NCI-H2171 (cell line): ENCODE measurements at places on chromosomes 13 and 19.
A peak's percentile ranks its signal among the peaks of the same experiment; 100 is the strongest.

DNA sequence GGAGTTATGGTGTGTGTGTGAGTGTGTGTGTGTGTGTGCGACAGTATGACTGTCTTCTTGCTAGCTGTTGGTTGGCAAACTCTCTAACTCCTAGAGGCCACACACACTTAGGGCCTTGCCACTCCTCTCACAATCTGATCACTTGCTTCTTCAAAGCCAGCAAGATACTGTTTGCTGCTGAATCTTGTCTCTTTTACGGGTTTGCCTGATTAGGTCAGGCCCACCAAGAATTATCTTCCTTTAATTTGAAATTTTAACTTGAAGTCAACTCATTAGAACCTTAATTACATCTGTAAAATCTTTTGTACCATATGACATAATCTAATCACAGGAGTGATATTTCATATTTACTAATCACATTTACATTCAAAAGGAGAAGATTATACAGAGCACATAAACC is 359.2 kb upstream of the SGCG start:
- DNase-seq = no peak

GRCh38 chr19:29467824-29468401 is 57.9 kb upstream of the VSTM2B start:
- DNase-seq = peak; percentile 14

GRCh38 chr19:35115177-35115951 is at the start of gene FXYD3:
FXYD3 (plus strand) TSS chr19:35115823; CDS start chr19:35119377, 3,554 bp downstream.
- DNase-seq = no peak

- no peak for DNase-seq
These were observed 173.1 kb downstream of the ABCC4 start for GRCh38 chr13:95128045-95128643.

DNA sequence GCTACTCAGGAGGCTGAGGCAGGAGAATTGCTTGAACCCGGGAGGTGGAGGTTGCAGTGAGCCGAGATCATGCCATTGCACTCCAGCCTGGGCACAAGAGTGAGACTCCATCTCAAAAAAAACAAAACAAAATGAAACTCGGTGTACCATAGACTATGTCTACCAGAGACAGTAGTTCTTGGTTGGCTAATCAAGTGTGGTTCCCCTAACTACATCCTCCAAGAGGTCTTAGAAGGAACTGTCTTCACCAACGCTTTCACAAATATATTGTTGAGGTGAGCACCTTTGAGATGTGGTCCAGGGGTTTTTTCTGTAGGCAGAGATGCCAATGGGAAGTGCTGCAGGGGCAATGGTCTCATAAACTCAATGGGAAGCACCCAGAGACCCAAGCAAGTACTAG is 48.0 kb downstream of the RFC3 start:
- no peak for DNase-seq

GRCh38 chr19:56959205-56959604 is 118.7 kb upstream of the PEG3 start:
- no peak for DNase-seq

GRCh38 chr19:42089191-42089750 is 13.3 kb downstream of the ZNF574 start:
- no peak for DNase-seq

DNA sequence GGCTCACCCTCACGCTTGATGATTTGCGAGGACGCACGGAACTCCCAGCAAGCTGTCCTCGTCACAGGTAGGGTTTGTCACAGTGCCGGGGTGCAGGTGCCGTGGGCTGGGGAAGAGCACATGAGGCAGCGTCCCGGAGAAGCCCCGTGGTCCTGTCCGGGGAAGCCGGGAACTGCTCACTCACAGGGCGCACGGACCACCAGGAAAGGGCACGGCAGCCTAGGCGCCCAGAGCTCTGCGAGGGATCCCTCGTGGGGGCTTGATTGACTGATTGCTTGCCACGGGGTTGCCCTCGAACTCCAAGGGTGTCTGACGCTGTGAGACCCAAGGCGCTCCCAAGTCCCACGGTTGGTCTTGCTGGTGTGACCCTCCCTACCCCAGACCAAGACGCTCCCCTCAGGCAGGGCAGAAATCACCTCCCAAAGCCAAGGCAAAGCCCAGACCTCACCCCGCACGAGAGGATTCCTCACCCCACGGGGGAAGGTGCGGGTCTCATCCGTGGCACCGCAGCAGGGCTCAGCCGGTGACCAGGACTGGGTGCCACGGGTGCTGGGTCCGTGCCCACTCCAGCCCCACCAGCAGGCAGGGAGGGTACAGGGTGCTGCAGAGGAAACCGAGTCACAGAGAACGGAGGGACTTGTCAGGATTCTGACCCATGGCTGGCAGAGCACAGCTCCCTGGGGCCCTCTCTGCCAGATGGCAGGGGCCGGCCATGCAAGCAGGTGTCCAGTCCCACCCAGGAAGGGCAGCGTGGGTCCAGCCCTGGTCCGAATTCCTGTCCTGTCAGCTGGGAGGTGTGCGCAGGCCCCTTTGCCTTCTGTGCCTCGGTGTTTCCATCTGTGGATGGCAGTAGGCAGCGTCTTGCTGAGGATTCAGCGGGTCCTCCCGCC is 7.7 kb downstream of the C2CD4C start:
- no peak for DNase-seq
